ENCODE measurements at places on chromosomes 1 and 21. TPM values are rescaled to one million over a fixed set of nuclear protein-coding genes. Genes with fewer than 3 reads are reported as not detected.
A peak's percentile ranks its signal among the peaks of the same experiment; 100 is the strongest.

DNA sequence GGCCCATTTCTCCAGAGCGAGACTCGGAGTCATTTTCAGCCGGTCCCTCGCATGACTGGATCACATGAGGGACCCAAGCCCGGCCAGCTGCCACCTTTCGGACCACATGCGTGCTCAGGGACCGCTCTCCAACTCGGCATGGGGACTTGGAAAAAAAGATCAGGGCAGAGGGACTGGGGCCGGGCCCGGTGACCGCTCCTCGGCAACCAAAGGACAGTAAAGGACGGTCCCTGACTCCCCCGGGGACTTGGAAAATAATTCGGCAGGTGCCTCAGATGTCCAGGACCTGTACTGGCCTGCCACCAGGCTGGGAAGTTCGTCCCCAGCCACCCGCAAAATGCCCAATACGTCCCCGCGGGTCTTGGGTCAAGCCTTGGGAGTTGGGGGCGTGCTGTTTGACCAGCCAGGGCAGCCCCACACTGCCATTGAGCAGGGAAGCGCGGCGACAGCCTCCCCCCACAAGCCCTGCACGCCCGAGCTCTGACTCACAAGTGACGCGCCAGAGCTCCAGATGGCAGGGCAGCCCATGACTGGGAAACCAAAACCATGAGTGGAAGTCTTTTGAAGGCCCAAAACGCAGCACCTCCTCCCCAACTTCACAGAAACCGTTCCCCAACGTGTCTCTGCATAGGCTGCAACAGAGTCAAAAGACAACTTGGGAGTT, 134.5 kb downstream of the LIPI start:
- DNase-seq = peak; percentile 75

DNA sequence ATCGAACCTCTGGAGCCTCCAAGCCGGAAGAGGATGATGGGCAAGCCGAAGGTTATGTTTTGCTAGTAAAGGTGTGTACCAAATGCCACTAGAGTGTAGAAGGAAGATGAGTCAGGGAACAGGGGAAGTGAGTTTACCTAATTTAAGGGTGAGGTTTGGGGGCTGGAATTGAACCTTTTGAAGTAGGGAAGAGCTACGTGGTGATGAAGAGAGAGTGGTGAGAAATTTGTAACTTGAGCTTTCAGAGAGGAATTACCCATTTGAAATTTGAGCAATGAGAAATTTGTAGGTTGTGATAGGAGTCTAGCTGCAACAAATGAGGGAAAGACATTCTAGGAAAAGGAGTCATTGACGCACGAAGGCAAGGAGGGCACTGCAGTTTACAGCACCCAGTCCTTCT, 70.0 kb upstream of the TENT5C start:
- no peak for DNase-seq

GRCh38 chr1:167548059-167548932, 5.3 kb downstream of the CREG1 start:
- DNase-seq = no peak

DNA sequence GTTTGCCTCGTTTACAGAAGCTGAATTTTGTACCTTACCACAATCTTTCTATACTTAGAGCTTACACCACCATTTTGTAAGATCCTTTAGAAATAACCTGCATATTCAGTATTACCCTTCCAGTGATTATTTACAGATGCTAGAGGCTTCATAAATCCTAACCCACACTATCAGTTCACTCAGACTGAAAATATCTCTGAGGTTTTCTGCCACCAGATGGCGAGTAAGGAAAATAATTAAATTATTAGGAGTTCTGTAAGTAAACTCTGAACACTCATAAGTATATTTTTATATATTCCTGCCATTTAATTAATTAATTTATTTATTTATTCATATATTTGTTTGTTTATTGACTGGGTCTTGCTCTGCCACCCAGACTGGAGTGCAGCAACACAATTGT, 1635.2 kb downstream of the PLA2G4A start:
- no peak for DNase-seq

- DNase-seq = no peak
Measured at GRCh38 chr1:85502625-85503083, 37.7 kb upstream of the DDAH1 start.

CLCNKA gene
- total RNA-seq = 0.90 TPM

C1QA gene
- 301 TPM for total RNA-seq

IL10 gene
- 5.2 TPM for total RNA-seq
